ENCODE measurements at places on chromosomes 1 and 21.

DNA sequence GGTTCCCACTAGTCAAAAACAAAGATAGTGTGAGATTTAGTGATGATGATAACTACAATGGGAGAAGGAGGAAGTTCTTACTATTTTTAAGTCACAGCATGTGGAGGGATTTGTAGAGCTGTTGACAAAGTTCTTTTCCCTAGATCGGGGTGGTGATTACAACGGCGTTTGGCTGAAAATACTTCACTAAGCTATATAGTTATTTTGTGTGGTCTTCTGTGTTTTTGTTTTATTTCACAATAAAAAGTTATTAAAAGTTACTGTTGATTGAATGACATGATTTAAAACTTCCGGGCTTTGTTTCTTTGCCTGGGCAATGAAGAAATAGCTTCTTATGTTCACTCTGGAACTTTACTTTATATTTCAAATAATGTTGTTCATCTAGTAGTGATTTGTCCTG lies 47.3 kb upstream of the SSX2IP start:
- no peak for DNase-seq

- DNase-seq = no peak
Observed at GRCh38 chr21:38488640-38489270, 9.5 kb downstream of the ERG start.

- no peak for DNase-seq
Observed at GRCh38 chr1:74396933-74397332, 115.5 kb downstream of the LRRC53 start.

GRCh38 chr1:174060090-174060489 lies 37.9 kb upstream of the RC3H1 start:
- DNase-seq = no peak

DNA sequence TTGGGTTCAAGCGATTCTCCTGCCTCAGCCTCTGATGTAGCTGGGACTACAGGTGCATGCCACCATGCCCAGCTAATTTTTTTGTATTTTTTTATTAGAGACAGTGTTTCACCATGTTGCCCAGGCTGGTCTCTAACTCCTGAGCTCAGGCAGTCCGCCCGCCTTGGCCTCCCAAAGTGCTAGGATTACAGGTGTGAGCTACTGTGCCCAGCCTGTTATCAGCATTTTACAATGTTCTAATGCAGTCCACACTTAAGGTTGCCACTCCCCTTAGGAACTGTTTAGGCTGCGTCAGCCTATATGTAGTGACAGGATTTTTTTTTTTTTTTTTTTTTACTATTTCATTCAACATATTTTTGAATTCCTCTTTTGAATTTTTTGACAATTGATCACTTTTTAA lies 30.2 kb downstream of the AGPAT3 start:
- no peak for DNase-seq

GRCh38 chr1:178134061-178134460 lies 40.2 kb downstream of the RASAL2 start:
- DNase-seq = no peak

- DNase-seq = no peak
Observed at GRCh38 chr1:100152271-100152670, 19.3 kb downstream of the TRMT13 start.

GRCh38 chr1:16478091-16478490 lies 36.0 kb downstream of the RNU1-1 start:
- DNase-seq = no peak

- no peak for DNase-seq
Observed at GRCh38 chr1:172585348-172585747, 52.4 kb downstream of the SUCO start.

- DNase-seq = no peak
Observed at GRCh38 chr1:112406771-112407170, 10.8 kb downstream of the CTTNBP2NL start.

GRCh38 chr1:149937759-149938158 lies 1.1 kb upstream of the MTMR11 start:
- no peak for DNase-seq

GRCh38 chr1:171566467-171566866 lies 55.6 kb upstream of the MYOCOS start:
- no peak for DNase-seq

DNA sequence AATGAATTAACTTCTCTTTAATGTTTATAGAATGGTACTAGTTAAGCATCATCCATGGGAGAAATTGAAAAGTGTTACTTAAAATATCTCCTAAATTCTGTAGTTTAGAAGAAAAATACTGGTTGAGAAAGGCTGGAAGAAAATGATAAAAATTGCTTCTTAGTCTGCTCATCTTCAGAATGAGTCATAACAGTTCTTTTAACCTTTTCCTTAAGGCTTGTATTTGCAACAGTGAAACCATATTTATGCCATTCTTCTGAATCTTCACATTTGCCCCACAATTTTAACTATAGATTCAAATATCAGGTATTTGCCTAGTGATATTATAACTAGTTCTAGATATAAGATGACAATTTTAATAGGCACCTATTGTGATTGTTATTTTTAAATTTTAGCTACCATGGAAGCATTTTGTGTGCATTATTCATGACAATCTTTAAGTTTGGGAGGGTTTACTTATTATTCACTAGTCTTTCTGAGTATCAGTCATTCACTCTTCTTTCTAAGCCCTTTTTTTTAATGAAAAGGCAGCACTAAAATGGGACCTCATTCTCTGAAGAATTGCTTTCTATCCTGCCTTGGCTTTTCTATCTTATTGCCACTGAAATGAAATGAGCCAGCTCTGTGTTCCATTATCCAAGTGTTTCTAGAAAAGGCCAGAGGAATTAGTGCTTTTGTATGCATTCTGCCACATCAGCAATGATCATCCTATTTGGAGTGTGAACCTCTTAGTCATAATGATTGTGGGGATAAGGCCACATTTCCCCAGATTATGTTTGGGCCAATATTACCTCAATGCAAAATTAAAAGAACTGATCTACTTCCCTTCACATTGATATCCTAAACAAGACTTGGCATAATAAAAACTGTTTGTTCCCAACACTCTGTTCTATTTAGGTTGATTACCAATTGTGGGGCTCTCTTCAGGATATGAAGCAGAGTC lies 58.4 kb downstream of the SAMSN1 start:
- no peak for DNase-seq

- no peak for DNase-seq
Observed at GRCh38 chr1:223500560-223501425, 107.6 kb downstream of the CCDC185 start.

- DNase-seq = no peak
Observed at GRCh38 chr1:36352910-36353878, 29.7 kb upstream of the EVA1B start.

DNA sequence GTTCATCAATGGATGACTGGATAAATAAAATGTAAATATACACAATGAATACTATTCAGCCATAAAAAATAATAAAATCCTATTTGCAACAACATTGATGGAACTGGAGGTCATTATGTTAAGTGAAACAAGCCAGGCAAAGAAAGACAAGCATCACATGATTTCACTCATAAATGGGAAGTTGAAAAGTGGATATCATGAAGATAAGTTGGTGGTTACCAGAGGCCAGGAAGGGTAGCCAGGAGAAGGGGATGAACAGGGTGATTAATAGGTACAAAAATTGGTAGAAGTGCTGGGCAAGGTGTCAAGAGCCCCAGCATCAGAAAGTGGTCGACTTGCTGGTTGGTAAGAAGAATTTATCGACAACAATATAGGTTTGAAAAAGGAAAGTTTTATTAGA lies 1.3 kb upstream of the PARK7 start:
- no peak for DNase-seq

DNA sequence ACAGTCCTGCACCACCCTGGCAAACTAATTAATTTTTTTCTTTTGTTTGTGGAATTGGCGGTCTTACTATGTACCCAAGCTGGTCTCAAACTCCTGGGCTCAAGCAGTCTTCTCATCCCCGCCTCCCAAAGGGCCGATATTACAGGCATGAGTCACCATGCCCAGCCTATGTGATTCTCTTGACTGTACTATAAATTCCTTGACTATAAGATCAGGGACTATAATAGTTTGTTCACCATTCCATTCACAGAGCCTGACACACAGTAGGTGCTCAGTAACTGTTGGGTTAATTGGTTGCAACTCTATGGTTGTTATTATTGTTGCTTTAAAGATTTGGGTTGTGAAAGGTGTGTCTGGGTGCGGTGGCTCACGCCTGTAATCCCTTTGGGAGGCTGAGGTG lies 17.2 kb downstream of the DAP3 start:
- DNase-seq = no peak

GRCh38 chr1:46595127-46595526 lies 8.9 kb downstream of the MKNK1 start:
- DNase-seq = no peak

GRCh38 chr1:58941471-58942289 lies 157.8 kb upstream of the JUN start:
- DNase-seq = no peak

GRCh38 chr1:50481142-50481736 lies 58.0 kb upstream of the DMRTA2 start:
- no peak for DNase-seq

DNA sequence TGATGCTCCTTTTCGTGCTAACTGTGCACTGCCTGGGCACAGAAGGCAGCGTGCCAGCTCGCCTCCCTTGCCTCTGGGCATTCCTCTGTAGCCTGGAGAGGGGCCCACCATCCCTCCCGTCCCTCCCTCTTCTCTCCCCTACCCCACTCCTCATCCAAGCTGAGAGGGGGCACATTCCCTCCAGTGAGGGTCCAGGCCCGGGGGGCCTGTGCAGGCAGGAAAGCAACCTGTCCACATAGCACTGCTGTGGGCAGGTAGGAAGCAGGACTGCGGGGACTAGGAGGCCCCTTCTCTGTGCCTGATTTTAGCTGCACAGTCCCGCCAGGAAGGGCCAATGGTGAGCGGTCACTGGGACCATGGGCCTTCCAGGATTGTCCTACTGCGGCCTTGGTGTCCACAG lies 10.3 kb upstream of the PKNOX1 start:
- no peak for DNase-seq

- DNase-seq = no peak
Observed at GRCh38 chr21:36183144-36183795, 26.6 kb downstream of the DOP1B start.

DNA sequence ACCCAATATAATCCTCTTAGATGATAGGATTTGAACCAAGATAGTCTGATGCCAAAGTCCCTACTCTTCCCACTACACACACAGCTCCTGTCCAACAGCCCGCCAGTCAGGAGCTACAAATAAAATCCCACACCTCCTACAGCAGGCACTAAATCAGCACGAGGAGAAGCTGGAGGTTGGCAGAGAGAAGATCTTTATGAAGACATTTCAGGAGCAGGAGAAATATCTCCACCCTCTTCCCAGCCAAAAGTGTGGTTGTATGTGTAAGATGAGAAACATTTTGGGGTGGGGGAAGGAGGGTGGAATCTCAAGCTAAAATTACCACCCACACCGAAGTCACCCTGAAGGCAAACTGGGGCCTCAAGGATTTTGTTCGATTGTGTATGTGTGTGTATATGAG lies 54.5 kb downstream of the PLXNA2 start:
- DNase-seq = no peak

DNA sequence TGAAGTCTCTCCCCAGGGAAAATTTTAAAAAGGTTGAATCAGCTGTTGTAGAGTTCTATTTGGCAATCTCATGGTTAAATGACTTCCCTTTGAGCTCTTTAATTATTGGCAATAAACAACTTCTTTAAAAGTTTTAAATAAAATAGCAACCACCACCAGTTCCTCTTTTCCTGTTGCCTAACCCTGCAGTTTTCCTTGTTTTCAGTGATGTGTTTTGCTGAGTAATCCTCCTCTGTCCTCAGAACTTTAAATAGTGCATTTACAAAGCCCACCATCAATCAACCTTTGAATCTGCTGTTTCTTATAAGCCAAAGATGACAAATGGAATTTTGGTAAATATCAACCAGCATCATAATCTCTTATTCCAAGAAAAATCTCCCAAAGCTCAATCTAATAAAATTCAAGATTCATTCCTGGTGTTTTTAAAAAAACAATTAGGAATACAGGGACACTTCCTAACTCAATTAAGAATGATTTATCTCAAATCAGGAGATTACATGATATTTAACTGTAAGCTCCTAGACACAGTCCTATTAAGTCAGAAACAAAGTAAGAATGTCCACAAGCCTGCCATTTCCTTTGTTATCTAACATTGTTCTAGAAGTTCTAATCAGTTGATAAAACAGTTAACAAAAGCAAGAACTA lies 14.8 kb downstream of the AVPR1B start:
- no peak for DNase-seq

DNA sequence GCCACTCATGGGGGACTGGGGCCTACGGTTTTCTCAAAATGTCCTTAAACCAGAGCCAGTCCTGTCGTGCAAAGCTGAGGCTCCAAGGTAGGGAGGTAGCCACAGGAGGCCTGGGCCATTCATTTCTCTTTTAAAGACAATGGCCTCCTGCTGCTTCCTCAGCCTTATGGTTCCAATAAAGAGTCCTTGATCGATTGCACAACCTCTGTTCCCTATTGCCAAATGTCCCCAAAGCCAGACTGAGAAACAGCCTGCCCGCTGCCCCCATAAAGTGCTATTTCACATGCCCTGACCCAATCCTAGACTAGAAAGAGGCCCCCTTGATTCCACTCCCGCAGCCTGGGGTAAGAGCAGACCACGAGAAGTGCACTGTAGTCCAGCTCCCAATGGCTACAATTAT lies 166.7 kb downstream of the CLIC6 start:
- no peak for DNase-seq

DNA sequence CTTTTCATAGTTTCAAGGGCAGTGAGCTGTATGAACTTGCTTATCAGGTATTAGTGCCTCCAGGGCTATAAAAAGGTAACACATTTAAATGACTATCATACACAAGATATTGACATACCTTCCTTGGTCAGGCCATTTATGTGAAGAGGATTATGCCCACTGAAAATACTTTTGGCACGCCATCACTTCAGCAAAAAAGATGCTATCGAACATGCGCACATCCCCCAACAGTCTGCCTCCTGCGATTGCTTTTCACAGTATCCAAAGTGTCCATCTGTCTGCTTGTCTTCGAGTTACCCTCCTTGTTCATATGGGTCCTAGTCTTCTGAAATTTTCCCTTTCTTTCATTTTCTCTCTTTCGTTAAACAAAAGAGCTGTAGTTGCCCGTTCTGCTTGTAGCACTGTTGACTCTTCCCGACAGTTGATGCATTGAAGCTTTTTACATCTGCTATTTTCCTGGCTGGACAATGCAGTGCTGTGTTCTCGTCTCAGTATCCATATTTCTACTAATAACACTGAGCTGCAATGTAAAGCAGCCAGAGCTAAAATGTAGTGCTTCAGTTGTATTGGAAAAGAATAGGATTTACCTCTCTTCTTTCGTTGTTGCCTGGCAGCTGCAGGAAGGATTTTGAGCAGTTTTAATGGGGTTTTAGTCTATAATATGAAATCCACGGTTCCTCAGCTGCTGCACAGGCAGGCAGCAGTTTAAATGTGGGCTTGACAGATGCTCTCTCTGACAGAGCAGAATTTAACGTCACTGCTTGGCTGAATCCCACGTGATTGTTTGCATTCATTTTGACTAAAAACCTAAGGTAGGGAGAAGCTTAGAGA lies at the start of gene B3GALT2:
B3GALT2 (minus strand) TSS at position 713 of the 831 bp plus-strand sequence. CDS start 5,051 bp downstream, outside the sequence.
- DNase-seq = no peak

Data from esophagus squamous epithelium (tissue), 5 donors.